PC-9 (cell line): ENCODE measurements at places on chromosomes 2 and 18. TPM values are rescaled to one million over a fixed set of nuclear protein-coding genes. Genes with fewer than 3 reads are reported as not detected.

GRCh38 chr2:57674025-57674424, 372.6 kb upstream of the VRK2 start:
- no peak overlapping the region for H3K27ac ChIP-seq
- H3K27me3 ChIP-seq: no peaks in the 10 kb centered on the region
- no peak overlapping the region for H3K4me3 ChIP-seq
- H3K36me3 ChIP-seq: no peaks in the 10 kb centered on the region

DNA sequence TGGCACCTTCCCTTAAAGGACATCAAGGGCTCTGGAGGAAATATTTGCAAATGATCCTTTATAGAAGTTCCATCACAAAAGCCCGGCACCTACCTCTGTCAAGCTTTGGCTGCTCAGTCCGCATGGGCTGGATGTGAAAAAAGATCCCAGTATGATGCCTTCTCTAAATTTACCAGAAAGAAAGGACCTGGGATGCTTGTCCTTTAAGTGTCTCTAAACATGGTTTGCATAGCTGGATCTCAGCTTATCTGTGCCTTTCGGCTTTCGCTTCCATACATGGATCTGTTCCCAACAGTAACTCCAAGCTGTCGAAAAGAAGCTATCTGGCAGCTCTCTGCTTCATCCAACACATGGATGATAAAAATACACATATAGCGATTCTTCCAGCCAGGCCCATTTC, 60.4 kb upstream of the SLC8A1 start:
- no peaks in the 10 kb centered on the region for H3K36me3 ChIP-seq
- 0 out of 2 replicates have a peak, but pooled peaks cover 4% of the 10 kb centered on the region for H3K4me1 ChIP-seq
- H3K27ac ChIP-seq: no peak overlapping the region
- no peak for DNase-seq
- no peaks in the 10 kb centered on the region for H3K27me3 ChIP-seq

DNA sequence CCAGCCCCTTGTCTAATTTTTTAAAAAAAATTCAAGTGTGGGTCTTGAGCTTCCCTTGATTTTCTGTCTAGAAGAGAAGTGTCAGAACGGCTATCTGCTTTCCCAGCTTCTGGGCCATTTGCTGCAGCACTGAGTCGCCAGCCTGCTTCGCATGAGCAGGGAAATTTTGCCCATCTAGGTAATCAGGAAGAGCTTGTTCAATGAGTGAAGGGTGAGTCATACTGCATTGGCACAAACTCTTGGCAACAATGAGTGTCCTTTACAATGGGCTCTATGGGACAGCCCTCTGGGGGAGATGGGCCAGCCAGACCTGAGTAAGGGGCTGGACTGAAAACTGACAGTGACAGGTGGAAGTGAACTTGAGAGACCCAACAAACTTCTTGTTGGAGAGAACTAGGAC, 2.4 kb upstream of the RNF144A start:
- no peaks in the 10 kb centered on the region for H3K4me1 ChIP-seq
- no peak overlapping the region for H3K27ac ChIP-seq
- no peak for DNase-seq
- no peak overlapping the region for H3K4me3 ChIP-seq
- 0 out of 2 replicates have a peak, but pooled peaks cover 5% of the 10 kb centered on the region for H3K27me3 ChIP-seq

GRCh38 chr2:55966401-55967118, 43.0 kb upstream of the EFEMP1 start:
- no peaks in the 10 kb centered on the region for H3K27me3 ChIP-seq
- no peaks in the 10 kb centered on the region for H3K4me1 ChIP-seq
- no peaks in the 10 kb centered on the region for H3K36me3 ChIP-seq
- no peak overlapping the region for H3K4me3 ChIP-seq

DNA sequence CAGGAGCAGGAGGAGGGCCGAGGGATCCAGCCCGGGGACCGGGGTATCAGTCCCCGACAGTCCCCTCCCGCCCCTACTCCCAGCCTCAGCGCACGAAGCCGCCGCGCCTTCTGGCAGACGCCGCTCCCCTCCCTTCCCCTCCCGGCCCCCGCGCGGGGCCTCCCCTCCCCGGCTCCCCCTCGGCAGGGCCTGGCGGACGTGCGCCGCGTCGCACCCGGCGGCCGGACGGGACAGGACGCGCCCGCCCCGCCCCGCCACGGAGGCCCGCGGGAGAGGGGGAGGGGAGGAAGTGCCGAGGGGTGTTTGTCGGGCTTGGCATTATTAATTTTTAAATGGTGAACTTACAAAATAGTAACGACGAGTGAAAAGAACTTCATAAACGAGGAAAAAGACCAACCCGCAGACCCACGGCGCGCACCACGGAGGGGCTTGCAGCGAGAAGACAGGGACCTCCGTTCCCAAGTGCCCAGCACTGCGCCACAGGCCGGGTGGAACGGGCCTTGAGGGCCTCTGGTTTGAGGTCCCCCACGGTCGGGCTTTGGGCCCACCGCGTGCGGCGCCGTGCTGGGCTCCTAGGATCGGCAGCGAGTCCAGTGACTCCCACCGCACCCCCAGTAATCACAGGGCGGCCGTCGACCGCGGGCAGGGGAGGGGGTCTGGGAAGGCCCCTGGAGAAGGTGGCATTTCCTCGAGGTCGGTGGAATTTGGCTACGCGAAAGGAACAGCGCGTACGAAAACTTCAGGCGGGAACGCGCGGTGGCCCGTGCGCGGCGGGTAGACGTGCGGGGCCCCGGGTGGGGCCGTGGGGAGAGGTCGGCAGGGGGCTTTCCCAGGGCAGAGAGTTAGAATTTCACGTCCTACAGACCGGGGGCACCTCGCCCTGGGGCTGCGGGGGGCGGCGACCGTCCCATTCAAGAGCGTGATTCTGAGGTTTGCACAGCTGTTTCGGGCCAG, 954 bp upstream of the CTDSP1 start:
- H3K4me1 ChIP-seq: peaks cover 22% of the 10 kb centered on the region
- H3K27me3 ChIP-seq: no peaks in the 10 kb centered on the region
- H3K4me3 ChIP-seq: peak overlapping the region; percentile 89
- H3K36me3 ChIP-seq: no peaks in the 10 kb centered on the region
- H3K27ac ChIP-seq: peak overlapping the region; percentile 79

DNA sequence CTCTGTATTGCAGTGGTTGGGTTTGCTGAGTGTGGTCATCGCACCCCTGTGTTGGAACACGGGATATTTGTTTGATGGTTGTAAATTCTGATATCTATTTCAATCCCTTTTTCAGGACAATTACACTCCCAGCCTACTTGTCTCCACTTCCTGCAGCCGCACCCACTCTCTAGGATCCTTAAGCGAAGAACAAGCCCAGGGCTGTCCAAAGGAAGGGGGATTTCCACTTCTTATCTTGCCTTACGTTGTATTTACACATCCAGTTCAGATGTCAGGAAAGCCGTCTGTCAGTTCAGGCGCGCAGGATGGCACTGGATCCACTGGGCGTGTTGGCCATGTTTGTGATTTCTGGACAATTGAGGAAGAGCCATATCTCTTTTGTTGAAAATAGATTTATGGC, 834.5 kb upstream of the SALL3 start:
- H3K4me1 ChIP-seq: no peaks in the 10 kb centered on the region
- no peak overlapping the region for H3K27ac ChIP-seq
- H3K4me3 ChIP-seq: no peak overlapping the region
- peaks cover 71% of the 10 kb centered on the region for H3K27me3 ChIP-seq
- no peak for DNase-seq

Gene MAP3K19
- total RNA-seq: not detected in 2 replicates
